ENCODE measurements at places on chromosomes 13 and 19.

DNA sequence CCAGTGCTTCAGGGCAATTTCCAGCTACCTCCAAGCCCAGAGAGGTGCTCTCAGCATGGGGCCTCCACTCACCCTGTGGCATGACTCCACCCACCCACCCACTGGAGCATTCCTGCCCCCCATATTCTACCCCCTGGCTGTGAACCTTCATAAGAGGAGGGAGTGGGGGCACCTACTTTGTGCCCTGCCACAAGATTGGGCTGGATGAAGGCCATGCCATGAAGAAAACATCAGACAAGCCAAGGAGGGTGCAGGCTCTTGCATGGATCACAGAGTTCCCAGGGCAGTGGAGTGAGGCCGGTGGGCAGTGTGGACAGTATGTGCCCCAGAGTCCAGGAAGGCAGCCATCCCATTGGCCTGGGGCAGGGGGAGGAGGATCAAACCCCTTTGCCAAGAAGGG is 97.8 kb downstream of the UQCRFS1 start:
- DNase-seq: no peak

- DNase-seq: no peak
Observed at GRCh38 chr13:51740698-51741097, 63.3 kb downstream of the DHRS12 start.

DNA sequence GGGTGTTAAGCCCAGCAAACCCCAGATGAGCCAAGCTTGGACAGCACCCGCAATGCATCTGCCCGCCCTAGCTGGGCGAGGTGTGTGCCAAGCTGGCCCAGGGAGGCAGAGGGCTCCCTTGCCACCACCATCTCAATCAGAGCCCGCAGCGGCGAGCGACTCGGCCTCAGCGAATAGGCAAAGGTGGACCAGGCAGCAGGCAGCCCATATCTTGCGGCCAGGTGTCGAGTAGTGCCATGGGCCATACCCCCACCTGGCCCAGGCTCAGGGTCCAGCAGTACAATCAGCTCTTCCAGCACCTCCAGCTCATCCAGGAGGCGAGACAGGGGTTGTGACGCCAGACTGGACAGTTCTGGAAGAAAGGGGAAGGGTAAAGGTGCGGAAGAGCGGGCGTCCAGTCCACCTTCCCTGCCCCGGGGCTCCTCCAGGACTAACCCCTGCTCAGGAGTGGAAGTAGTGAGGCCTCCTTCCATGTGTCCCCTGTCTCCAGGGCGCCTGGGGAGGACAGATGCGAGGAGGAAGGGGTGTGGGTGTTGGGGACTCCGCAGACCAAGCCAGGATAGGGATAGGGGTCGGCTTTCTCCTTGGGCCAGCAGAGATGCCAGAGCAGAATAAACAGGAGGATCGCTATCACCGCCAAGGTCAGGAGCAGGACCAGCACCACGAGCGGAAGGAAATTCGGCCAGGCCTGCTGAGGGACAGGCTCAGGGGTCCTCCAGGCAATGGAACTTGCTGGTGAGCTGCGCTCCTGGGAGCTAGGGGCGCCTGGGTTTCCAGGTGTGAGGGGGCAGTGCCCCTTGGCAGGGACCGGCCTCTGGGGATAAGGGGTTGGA is 2.8 kb downstream of the IGFLR1 start:
- DNase-seq: no peak

- no peak for DNase-seq
Observed at GRCh38 chr13:93199856-93200255, 26.8 kb upstream of the GPC6 start.

DNA sequence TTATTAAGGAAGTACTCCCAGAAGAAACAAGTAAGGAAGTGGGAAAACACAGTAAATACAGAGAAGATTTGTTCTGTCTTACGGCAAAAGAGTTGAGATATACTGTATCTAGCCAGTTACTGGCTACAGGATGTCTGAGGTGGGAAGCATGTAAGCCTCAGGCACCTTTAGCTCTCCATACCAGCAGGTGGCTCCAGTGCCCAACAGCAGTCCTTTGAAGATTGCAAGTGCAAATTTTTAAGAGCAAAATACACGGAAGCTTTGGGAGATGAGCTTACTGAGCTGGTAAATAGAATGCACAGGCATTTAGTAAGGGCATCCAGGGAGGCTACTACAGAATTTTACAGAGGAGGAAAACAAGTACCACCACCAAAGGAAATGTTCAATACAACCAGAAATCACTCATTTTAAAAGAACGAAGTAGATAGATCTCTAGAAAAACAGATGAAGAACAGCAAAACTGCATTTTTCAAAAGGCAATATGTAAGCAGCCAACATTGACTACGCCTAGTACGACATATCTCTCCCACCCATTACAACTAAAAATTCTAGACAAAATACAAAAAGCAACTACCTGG is 57.9 kb upstream of the VSTM2B start:
- no peak for DNase-seq

DNA sequence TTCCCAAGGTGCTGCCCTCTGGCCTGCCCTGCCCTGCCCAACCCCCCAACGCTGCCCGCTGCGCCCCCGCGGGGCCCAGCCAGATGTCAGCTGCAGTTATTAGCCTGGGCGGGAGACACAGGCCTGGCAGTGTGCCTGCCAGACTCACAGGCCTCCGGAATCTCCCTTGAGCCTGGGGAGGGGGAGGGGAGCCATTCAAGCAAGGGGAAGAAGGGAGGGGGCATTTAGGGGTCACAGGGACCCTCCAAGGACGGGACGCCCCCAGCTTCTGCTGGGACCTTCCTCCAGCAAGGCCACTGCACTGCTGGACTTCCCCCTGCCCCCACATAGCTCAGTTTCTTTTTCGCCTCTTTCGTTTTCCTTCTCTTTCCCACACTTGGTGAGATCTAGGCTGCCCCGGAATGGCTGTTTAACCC is 2.6 kb upstream of the JUNB start:
- peak; percentile 66 for DNase-seq

DNA sequence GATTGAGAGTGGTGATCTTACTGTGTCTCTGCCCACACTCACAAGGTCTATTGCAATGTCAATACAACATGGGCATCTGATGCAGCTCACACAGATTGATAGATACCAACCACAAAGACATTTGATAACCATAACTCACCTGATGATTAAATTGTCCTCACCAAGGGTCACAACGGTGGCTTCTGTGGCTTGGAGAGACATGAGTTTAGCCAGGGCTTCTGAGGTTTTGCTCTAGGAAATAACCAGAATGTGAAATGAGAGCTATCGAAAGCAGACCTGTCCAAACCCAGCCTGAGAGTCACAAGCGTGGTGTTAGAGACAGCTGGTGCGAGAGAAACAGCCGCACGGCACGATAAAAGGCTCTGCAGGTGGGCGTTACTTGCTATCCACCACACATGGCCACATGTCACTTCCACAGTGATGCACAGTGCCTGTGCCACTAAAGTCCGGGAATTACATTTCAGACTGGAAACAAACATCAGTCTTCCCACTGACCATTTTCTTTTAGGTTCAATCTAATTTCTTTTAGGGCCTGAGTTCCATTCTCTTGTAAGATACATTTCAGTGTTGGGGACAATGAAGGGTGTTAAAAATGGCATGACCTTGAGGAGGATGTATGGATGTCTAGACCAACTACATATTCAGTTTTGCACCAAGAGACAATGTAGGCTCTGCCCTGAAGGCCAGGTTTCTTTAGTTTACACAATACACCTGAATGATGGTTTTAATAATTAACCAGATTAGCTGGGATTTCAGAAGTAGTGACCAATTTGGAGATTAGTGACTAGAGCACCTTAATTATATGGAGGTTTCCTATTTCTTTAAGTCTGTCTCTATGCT is 53.7 kb downstream of the ATP7B start:
- DNase-seq: no peak

GRCh38 chr19:17686592-17687024 is 1.5 kb downstream of the UNC13A start:
- peak; percentile 42 for DNase-seq

DNA sequence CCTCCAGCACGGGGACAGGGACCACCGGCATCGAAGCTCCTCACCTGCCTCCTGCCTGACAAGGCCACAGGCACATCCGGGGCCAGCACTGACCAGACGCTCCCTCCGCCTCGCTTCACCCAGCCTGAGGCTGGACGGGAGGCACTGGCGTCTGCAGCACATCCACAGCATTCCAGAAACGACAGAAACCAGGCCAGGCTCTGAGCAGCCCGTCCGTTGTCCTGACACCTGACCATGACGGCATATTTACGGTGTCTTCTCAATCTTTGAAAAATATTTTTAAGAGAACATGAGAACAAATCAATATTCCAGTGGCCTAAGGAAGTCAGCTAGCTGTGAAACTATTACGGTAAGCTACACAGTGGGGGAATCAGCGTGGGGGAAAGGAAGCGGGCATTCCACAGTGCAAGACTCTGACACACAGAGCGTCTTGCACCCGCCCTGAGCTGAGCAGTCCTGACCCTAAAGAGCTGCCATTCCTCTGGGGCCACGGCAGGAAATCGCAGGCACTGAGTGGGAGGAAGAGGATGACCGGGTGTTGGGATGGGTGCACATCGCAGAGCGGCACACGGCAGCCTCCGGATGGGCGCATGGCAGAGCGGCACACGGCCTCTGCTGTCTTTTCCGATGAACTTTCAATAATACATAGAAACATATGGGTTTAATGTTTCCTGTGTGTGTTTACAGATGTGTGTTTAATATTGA is 26.8 kb downstream of the RASA3 start:
- no peak for DNase-seq

GRCh38 chr19:1136621-1137317 is 33.0 kb downstream of the GPX4 start:
- no peak for DNase-seq

DNA sequence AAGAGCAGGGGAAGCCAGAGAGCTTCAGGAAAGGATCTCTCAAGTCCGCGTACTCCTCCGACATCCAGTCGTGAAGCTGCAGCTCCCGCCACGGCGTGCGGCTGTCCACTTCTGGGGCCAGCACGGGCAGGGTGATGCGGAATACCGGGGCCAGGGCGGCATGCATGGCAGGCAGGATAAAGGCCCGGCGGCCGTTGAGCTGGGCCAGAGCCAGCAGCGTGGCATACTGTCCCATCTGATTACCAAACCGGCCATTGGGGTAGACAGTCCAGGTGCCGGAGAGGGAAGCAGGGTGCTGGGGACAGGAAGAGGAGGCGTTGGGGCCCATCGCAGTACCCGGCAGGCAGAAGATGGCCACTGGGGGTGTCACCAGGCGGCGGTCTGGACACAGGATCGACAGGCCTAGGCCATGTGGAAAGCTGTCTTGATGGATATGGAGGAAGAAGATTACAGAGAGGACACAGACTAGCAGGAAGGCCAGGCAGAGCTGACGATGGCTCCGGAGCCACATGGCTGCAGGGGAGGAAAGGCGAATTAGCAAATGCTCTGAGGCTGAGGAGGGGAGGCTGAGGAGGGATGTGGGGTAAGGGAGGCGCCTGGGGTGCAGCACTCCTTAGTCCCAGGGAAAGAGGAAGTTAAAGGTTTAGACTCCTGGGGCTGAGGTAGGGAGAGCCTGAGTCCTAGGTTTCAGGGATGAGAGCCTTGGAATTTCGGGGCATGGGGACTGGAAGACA is 1.5 kb downstream of the FUT1 start:
- DNase-seq: no peak

- no peak for DNase-seq
Observed at GRCh38 chr13:112329376-112329775, 46.8 kb upstream of the SPACA7 start.

DNA sequence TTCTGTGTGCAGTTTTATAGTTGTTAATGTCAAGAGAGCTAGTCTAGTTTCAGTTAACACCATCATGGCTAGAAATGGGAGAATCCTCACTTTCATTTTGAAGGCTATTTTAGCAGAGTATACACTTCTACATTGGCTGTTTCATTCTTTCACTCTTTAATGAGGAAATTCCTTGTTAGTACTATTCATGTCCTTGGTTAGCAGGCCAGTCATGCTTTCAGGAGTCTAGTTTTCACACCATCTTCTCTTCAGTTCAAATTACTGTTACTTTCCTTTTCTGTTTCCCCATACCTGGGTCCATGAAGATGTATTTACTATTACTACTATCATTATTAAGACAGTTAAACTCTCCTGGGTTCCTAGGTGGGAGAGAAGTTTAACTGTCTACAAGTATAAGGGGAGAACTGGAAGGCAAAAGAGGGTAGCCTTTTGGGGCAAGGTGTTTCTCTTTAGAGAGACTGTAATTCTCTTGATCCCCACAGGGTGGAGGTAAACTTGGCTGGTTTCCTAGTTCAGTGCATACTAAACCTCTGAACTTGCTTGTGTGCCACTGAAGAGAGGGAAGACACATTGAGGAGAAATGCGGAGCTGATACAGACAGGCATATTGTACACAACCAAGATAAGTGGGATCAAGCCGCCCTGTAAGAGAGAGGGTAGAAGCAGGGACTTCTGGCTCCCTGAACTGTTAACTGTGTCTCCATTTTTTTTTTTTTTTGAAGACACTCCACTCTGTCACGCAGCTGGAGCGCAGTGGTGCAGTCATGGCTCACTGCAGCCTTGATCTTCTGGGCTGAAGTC is 41.3 kb upstream of the IGFL4 start:
- DNase-seq: peak; percentile 65

DNA sequence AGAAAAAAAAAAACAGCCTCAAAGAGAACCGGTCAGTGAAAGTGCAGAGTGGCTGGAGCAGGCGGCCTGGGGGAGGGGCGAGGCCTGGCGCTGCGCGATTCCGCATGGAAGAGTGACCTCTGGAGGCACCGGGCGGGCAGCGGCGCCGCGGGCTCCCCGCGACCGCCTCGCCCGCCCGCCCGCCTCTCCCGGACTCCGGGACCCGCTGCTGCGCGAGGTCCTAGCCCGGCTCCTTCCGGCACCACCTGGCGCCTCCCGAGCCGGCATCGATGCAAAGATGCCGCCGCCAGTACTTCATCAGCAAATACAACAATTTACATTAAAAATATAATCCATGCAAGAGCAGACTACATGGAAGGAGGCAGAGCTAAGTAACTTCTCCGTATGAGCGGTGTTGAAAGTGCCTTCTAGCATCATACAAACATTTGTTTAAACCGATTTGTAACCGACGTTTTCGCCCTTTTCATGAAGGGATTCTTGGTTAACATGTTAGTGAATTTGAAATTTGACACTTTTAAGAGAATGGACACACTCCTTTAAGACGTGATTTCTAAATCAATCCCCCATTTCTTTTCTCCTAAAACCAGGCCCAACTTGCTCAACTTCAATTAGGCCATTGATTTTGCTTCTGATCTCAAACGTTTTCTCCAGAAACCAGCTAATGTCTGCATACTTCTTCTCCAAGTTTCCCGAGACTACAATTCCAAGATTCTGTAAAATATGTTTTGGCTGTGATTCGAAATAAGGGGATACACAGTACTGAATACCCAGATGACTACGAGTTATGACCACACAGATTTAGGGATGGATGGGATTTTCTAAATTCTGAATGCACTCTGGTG is 2.1 kb downstream of the EFNB2 start:
- peak; percentile 85 for DNase-seq

DNA sequence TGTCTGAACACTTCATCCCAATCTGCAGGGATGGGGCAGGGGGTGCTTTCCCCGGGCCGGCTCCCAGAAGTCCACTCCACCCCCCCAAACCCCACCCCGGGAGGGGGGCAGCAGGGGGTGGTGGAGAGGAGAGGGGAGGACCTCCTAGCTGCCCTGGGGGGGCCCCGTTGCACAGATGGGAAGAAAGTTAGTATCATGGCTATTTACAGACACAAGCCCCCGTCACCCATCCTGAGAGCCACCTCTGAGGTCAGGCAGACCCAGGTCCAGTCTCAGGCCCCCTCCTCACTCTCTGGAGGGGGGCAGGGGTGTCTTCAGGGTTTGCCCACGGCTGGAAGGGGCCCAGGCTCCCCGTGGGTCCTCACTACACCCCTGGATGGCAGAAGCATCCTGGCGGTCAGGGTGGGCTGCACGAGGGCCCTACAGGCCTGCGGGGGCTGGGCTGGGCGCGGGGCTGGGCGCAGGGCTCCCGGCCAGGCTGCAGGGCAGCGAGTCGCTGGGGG is 5.8 kb upstream of the REXO1 start:
- no peak for DNase-seq

GRCh38 chr13:40440990-40441820 is 225.2 kb downstream of the FOXO1 start:
- DNase-seq: peak; percentile 48
